Pulmonary artery endothelial cell (primary cell): ENCODE measurements at places on chromosomes 11 and 22.
A peak's percentile ranks its signal among the peaks of the same experiment; 100 is the strongest.

DNA sequence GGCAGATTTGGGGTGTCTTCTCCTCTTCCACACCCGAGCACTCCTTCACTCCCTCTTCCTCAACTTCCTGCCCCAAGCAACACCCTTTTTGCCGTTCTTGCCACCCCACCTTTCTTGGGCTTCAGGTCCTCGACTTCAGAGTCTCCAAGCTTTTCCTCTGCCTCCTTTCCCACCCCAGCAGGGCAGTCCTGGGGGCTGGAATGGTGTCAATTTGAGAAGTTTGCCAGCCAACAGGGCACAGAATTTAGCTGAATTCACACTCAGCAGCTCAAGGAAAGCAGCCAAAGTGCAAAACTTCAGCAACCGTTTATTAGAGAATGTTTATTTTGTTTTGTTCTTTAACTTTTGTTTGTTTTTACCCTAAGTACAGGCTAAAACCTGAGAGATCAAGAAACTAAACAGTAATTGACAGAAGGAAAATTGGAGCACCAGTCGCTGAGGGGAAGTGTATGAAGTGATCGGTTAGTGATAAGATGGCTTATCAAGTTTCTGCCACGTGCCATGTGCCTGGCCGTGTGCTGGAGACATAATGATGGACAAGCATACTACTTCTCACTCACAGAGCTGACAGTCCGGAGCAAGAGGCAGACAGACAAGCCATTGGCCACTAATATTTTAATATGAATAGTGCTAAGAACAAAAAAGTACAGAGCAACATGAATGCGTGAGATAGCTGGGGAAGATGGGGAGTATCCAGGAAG, 44.4 kb downstream of the AHNAK start:
- no peak for DNase-seq

DNA sequence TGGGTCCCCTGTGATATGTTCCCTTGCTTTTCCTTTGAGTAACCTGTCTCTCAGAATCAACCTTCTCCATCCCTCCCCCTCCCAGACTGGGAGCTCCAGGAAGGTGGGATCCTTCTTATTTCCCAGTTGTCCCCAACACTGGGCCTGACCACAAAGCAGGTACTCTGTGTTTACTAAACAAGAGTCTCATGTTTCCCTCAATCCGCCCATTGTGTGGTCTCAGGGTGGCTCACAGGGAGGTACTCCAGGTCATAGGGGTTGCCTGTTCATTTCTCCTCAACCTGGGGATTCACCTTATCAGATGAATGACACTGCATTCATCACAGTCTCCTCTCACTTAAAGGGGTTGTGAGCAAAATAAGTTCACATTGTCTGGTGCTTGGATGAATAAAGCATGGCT, 26.4 kb upstream of the NAV2 start:
- no peak for DNase-seq

- DNase-seq: no peak
Observed at GRCh38 chr11:30445056-30445455, 122.2 kb downstream of the ARL14EP start.

- DNase-seq: peak; percentile 97
Observed at GRCh38 chr11:29119707-29120618, 896.9 kb downstream of the KCNA4 start.

GRCh38 chr11:63944987-63945386, 6.2 kb downstream of the NAA40 start:
- DNase-seq: no peak

- no peak for DNase-seq
Observed at GRCh38 chr11:113884361-113884836, 9.0 kb upstream of the USP28 start.

DNA sequence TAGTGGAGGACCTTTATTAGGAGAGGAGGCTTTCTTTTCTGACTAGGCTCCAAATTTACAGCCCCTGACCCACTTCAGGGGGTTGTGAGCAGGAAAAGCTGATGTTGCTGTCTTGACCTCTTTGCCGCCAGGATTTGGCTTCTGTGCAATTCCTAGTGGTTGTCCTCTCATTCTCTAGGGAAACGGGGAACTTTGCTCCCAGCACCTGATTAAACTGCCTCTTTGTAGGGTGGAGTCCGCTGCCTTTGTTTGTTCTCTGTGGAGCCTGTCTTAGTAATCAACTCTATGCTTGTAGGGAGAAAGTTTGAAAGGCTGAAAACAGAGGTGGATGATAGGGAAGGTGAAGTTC, 16.3 kb downstream of the CTNND1 start:
- no peak for DNase-seq

DNA sequence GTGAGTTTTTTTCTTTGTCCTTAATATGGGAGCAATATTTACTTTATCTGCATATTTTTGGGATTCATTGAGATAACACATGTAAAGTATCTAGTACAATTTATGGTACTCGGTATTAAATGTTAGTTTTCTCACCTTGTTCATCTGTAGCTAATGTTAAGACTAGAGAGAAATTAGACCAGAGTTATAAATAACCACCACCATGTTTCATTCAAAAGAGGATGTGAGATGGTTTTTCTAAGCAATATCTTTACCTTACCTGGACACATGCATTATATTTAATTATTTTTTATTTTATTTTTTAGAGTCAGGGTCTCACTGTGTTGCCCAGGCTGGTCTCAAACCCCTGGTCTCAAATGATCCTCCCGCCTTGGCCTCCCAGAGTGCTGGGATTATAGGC, 18.4 kb downstream of the ARHGAP42 start:
- DNase-seq: no peak

GRCh38 chr22:46432164-46433068, 96.9 kb downstream of the TRMU start:
- no peak for DNase-seq

GRCh38 chr11:124867700-124868099, 2.5 kb downstream of the ROBO3 start:
- DNase-seq: no peak

DNA sequence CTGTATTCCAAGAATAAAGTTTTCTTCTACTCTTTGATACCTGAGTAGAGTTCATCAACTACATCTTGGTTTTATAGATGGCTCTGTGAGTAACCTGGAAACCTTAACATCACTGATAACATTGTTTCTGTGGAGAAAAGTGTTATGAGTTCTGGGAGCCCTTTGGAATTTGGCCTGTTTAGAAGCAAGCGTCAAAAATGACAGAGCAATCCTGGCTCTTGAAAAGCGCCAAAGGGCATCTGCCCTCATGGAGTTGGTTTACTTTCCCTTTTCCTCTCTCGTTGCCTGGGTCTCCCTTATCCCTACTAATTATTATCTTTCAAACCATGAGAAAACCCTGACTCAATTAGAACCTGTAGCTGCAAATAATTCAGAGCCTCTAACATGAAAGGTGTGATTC, 140.1 kb downstream of the DBX1 start:
- no peak for DNase-seq

DNA sequence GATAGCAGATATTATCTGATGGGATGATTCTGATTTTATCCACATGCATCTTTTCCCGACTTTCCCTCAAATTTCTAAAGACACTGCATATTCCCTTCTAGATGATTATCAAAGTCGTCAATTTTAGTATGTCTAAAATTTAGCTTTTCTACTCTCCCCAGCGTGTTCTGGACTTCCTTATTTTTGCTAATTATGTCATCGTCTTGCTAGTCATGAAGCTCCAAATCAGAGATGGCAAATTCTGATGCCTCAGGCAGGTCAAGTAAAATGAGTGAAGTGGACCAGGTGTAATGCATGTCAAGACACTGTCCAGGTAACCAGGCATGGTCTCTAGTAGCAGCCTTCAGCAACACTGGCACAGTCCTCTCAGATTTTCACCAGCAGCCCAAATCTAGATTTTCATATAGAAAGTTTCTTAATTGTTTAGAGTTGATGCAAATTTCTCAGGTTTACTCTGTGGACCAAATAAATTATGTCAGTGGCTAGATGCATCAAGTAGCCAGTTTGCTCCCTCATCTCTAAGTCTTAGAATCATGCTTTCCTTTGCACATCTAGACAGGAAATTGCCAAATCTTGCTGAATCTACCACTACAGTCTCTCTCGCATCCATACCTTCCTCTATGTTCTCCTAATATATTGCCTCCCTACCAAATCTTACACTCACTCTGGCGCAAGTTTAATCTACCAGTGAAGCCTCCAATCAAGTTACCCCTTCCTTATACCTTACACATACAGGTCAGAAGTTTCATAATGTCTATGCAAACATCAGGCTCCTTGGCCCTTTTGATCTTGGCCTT, 10.6 kb downstream of the HSD17B12 start:
- no peak for DNase-seq

DNA sequence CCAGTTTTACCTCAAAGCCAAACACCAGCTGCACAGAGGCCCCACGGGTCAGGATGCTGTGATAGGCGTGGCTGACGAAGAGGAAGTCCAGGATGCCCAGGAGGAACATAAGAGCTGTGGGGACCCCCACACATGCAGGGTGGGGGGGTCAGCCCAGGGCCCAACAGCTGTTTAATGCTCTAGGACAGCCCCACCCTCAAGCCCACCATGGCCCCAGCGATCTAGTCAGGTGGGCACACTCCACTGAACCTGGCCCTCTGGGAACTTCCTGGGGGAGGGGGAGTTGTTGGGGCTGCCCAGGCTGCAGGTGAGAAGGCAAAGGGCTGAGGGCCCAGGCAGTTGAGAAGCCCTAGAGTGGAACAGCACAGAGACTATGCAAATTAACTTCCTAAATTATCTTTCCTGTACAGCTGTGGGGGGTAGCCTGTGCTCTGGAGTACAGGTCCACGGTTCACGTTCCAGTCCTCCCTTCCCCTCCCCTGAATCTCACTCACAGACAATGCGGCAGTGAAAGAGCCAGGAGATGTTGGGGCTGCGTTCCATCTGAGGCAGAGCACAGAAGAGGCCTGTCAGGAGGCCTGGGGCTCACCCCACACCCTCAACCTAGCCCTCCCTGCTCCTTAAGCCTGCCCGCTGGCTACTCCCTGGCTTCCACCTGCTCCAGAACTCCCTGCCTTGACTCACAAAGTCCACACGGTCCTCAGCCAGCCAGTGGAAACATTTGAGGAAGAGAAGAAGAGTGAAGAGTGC, 1.9 kb downstream of the SYVN1 start:
- DNase-seq: no peak

DNA sequence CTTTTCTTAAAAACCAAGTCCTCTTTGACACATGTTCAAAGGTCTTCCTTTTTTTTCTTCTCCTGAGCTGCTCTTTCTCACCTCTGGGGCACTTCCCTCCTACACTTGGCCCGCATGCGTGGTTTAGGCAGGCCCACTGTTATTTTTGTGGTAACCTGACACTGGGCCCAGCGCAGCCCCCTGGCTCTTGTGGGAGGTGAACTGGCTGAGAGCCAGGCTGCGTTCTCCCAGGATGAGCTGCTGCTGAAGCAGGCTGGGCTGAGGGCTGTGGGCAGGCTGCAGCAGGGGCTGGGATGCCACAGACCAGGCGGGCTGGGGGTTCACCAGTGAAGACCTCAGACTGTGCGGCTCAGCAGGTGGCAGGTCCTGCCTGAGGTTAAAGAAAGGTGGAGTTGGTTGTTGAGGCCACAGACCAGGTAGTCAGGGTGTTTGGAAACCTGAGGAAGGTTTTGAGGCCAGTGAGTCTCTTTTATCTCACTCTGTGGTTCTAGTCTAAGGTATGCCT, 72.4 kb downstream of the TEAD1 start:
- no peak for DNase-seq

GRCh38 chr11:113497066-113497910, 22.1 kb upstream of the DRD2 start:
- no peak for DNase-seq

GRCh38 chr22:49447837-49448236, 379.8 kb downstream of the BRD1 start:
- no peak for DNase-seq

- DNase-seq: no peak
Observed at GRCh38 chr11:57097149-57097548, 84.6 kb upstream of the LRRC55 start.

GRCh38 chr11:61700212-61700611, 20.0 kb downstream of the DAGLA start:
- DNase-seq: no peak

DNA sequence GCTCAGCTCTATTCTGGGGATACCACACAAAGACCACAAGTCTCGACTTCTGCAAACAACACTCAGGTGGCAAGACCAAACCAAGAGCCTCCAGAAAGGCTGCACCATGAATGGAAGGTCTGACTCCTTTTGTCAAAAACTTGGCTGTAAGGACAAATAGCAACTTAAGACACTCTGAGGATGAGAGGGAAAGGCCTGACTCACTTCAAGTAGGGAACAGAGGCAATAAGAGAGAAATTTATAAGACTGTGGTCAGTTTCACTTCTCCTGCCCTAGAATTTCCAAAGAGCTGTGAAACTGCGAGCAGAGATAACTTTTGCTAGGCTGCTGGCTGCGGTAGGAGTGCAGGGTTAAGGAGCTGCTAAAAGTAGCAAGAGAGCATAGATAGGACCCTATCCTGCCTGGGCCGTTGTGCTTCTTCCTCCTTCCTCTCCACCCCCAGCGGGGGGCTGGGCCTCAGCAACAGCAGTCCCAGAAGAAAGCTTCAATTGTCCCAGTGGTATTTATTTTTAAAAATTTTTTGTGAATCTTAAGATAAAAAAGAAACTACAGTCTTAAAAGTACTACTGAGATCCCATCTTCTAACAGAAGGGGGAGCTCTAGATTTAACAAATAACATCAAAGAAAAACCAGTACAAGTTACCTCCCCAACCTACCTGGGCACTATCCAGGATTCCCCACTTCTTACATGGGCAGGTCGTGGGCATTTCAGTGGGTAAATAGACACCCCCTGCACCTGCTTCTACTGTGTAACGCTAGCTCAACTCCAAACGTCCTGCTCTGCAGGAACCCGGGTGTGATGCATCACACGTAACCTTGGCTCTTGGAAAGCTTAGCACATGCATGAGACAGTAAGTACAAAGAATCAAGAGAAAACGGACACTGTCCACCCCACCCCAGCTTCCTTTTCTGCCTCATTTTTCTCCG, 66.4 kb downstream of the SGSM3 start:
- no peak for DNase-seq

- no peak for DNase-seq
Observed at GRCh38 chr11:33630936-33631748, 69.5 kb downstream of the C11orf91 start.

- no peak for DNase-seq
Observed at GRCh38 chr22:31085493-31085824, 4.3 kb downstream of the SMTN start.

- no peak for DNase-seq
Observed at GRCh38 chr22:27041745-27042310, 384.4 kb downstream of the MIAT start.

DNA sequence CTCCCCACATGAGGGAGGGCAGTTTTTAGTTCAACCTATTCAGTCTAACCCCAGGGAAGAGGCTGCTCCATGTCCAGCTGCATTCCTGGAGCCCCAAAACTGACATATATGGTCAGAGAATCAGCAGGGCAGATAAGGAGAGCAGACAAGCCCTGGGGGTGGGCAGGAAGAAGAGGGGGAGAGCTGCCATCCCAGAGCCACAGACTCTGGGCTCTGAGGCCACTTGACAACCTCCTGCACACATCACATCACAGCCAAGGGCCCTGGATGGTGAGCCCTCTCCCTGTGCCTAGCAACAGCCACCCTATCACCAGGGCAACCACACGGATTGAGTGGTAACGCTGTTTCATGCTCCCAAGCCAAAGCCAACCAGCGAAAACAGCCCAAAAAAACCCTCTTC, 3.1 kb downstream of the ARHGAP1 start:
- no peak for DNase-seq
